Karpas-422 (cell line): ENCODE measurements at places on chromosomes 1 and 21.
A peak's percentile ranks its signal among the peaks of the same experiment; 100 is the strongest.

DNA sequence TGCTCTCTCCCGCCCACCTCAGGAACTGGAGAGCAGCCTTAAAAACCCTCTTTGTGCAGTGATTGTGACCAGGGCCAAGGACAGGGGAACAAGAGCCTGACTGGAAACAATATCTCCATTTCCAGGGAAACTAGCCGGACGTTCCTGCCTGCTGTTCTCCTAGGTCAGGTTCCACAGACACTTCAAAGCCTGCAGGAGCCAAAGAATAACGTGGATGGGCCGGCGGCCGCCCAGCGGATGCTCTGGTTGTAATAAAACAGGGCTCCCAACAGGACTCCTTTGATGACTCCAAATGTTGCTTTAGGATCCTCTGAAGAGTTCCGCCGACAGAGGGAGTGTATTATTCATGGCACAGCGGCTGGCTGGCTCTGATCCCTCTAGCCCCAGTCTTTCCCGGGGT lies 162.2 kb downstream of the PLXNA2 start:
- no peak for DNase-seq

- DNase-seq, result no peak
Measured at GRCh38 chr1:7435276-7436055, 335.6 kb upstream of the VAMP3 start.

DNA sequence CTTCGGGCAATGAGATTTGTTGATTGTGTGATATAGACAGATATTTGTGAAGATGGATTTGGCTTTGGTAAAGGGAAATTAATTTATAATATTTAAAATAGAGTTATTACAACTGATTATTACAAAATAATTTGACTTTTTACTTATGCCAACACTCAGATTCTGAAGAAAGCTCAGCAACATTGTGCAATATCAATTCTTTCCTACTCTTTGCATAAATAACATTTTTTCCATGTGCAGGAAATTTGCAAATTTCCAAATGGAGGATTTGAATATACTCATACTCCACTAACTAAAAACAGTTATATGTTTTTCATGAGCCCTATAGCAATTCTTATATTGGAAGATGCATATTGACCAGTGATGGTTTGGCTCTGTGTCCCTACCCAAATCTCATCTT lies 676.4 kb upstream of the ADAMTS5 start:
- no peak for DNase-seq

DNA sequence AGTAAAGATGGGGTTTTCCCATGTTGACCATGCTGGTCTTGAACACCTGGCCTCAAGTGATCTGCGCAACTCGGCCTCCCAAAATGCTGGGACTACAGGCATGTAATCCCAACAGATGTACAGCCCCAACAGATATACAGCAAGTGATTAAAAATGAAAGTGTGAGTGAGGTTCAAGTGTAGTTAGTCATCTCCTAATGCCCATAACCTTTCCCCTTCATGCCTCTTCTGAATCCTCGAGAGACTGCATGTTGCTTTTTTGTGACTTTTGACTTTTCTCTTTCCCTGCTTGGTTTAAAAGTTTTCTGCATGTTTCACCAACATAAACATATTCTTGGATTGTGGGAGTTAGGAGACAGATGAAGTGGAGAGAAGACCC lies 31.2 kb downstream of the KCNK2 start:
- no peak for DNase-seq

DNA sequence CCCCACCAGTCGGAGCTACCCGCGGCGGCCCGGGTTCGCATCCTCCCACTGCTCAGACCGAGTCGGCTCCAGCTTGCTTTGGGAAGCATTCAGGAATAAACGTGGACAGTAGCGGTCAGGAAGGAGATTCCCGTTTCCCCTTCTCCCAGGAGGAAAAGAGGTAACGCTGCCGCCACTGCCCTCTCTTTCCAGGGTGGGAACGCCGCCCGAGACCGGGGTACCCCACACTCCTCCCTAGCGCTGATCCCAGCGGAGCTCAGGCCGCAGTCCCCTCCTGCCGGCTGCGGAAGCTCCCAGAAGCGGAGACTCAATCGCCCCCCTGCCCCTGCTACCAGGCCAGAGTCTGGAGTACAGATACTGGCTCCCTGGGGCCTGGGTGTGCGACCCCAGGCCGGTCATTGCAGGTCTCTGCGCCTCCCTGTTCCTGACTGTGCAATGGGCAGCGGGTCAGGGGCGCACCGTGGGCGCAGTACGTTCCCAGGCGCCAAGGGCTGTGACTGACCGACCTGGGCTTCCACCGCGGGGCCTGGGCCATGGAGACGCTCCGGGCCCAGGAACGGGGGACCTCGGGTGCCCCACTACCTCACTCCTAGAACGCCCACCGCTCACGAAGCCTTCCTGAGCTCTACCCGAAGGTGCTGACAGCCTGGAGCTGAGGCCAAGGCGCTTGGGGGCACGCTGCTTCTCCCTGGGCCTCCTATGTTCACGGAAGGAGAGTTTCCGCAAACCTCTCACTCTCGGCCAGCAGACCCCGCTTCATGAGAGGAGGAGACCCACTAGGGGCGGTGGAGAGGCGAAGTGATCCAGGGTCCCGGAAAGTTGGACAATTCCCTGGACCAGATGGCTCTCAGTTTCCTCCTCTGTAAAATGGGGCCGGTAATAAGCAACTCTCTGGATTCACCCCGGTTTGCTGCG lies 7.8 kb downstream of the DMRTA2 start:
- DNase-seq, result no peak

DNA sequence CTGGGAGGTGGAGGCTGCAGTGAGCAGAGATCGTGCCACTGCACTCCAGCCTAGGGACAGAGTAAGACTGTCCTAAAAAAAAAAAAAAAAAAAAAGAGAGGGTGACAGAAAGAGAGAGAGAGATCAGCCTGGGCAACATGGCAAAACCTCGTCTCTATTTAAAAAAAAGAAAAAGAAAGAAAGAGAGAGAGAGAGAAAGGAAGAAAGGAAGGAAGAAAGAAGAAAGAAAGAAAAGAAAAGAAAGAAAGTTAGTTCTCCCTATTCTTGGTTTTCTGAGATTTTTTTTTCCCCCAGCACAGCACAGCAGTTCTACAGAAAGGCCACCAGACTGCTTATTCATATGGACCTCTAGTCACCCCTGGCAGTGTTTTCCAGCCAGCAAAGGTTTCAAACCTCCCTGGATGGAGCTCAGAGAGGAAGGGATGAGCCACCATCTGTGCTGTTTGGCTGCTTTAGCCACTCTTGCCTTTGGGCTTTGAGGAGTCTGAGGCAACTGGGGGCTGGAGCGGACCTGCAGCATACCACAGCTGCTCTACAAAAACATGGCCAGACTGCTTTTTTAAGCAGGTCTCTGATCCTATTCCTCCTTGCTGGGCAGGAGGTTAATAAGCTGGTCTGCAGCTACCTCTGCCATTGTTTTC lies 10.6 kb downstream of the S100A6 start:
- DNase-seq, result no peak

- DNase-seq, result no peak
Measured at GRCh38 chr21:14591882-14592281, 45.8 kb upstream of the SAMSN1 start.

GRCh38 chr1:101128211-101128727 lies 102.7 kb upstream of the DPH5 start:
- peak; percentile 88 for DNase-seq

GRCh38 chr1:205669341-205670149 lies 10.8 kb downstream of the SLC45A3 start:
- no peak for DNase-seq

- DNase-seq, result no peak
Measured at GRCh38 chr21:44382536-44382935, 29.1 kb downstream of the TRPM2 start.

- peak; percentile 67 for DNase-seq
Measured at GRCh38 chr1:63368131-63368530, 704 bp downstream of the ALG6 start.

DNA sequence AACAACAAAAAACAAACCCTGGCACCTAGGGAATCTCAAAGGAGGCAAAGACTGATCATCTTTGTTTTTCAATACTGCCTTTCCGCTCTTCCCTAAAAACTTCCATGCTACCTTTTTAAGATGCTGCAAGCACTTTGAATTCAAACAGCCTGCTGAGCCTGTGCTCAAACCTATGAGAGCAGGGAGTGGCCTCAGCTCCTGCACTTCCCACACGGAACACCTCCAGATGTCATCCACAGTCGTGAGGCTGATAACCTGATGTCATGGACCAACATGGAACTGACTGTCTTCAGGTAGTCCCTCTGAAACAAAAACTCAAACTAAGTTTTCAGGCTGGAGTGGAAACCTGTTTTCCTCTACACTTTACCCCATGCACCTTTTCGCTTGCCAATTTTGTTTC lies 46.8 kb downstream of the DESI2 start:
- no peak for DNase-seq

DNA sequence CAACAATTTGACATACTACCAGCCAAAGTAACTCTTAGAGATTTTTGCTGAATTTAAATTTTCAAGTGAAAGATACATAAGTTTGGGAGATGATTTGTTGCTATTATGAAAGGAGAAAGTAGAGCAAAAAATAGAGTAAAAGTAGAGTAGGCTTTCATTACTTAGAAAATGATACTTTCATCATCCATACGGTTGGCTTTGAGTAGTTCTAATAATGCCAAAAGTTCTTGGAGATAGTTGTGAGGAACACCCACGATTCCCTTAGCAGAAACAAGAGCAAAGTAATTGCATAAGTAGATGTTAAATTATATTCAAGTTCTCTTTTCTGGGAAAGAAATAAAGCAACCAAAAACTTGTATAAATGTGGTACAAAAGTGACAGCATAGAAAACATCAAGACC lies 95.0 kb upstream of the VAV3 start:
- DNase-seq, result no peak
